ENCODE measurements at places on chromosomes 1 and 21.

- DNase-seq = no peak
Measured at GRCh38 chr1:63821091-63822005, 47.5 kb downstream of the ROR1 start.

- peak; percentile 91 for DNase-seq
Measured at GRCh38 chr1:197042676-197043341, 24.3 kb downstream of the F13B start.

DNA sequence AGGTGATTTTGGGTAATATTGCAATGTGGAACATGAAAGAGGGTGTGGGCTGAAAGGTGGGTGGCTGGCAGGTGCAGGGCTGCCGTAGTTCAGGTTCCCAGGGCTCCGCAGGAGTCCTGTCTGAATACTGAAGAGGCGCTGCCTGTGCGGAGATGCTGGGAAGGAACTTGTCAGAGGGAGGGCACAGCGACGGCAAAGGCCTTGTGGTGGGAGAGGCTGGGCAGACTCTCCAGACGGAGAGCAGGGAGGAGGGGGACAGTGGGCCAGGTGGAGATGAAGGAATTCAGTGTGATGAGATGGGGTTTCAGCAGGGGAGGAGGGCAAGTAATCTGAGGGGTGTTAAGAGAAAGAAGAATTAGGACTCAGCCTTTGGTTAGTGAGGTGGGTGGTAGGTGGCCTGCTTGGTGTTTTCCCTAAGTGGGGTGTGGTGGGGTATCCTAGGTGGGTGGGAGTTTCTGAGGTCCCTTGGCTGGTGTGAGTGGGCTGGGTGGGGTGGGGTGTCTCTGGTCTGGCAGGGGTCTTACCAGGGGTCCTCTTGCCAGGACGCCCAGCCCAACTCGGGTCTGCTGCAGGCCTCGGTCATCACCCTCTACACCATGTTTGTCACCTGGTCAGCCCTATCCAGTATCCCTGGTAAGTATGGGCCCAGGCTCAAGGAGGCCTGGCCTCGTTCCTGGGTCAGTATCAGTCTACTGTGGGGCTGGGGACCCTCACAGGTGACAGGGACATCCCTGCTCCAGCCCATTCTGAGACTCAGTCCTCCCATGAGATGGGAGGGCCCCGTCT, 15.6 kb downstream of the SERINC2 start:
- no peak for DNase-seq

GRCh38 chr1:42913426-42914091, 45.1 kb downstream of the SLC2A1 start:
- peak; percentile 59 for DNase-seq

DNA sequence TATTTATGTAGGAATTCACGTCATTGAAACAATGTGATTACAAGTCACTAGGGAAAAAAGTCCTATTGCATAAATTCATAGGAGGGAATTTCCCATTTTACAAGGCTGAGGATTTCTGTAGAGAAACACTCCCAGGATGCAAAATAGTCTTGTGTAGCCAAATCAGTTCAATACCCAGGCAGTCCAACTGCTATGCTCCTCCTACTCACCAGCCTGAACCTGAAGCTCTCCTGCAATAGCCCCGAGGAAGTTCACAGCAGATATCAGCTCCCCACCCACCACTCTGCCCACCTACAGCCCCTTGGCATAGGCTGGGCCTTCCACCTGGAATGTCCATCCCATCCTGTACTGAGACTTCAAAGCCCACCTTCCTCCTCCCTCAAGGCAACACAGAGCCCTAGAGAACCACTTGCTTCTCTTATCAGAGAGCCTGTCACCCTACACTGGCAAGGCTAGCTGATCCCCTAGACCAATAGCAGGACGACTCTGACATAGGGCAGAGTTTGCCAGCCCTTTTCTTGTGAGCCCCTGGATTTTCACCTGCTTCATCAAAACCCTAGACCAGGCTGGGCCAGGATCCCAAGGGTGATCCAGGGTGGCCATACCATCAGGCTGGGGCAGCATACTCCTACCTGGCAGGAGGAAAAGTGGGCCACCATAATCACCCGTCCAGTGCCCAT, 1.5 kb downstream of the LSS start:
- DNase-seq = no peak

GRCh38 chr1:43832255-43832654, 101.3 kb upstream of the ARTN start:
- DNase-seq = no peak

DNA sequence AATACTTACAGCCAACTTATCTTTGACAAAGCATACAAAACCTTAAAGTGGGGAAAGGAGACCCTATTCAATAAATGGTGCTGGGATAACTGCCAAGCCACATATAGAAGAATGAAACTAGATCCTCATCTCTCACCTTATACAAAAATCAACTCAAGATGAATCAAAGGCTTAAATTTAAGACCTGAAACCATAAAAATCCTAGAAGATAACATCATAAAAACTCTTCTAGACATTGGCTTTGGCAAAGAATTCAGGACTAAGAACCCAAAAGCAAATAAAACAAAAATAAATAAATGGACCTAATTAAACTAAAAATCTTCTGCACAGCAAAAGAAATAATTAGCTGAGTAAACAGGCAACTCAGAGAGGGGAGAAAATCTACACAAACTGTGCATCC, 335.6 kb upstream of the PBX1 start:
- DNase-seq = peak; percentile 31

GRCh38 chr21:44405948-44406872, 49.1 kb upstream of the LRRC3 start:
- DNase-seq = no peak

Measured in DMS153 (cell line).